ENCODE measurements at places on chromosomes 2 and 18.

DNA sequence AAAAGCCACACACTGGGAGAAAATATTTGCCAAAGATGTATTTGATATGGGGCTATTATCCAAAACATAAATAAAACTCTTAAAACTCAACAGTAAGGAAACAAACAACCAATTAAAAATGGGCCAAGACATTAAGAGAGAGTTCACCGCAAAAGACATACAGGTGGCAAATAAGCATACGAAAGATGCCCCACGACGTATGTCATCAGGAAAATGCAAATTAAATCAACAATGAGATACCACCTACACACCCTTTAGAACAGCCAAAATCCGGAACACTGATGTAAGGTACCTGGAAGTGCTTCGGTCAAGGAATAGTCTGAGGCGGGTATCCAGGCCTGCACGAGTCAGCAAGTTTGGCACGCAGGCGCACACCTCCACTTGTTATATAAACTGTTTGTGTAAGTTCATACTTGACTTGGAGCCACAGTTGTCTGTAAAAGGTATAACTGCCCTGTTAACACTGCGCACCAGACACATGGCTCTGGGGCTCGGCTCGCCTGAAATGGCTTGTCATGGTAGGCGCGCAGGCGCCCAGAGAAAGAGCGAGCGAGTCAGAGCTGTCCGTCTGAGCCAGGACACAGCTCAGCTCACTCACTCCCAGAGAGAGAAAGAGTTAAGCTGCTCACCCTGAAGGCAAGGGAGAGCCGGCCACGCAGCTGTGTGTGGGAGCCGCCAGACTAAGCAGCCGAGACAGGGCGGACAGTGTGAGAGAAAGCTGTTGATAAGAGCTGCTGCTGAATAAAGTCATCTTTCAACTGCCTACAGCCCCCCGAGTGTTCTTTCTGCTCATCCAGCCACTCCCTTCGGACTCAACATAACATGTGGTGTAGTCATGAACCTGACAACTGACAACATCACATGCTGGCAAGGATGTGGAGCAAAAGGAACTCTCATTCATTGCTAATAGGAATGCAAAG, 87.3 kb downstream of the HNRNPLL start:
- DNase-seq, result no peak

- DNase-seq, result no peak
Observed at GRCh38 chr18:59593291-59593717, 103.9 kb downstream of the CCBE1 start.

DNA sequence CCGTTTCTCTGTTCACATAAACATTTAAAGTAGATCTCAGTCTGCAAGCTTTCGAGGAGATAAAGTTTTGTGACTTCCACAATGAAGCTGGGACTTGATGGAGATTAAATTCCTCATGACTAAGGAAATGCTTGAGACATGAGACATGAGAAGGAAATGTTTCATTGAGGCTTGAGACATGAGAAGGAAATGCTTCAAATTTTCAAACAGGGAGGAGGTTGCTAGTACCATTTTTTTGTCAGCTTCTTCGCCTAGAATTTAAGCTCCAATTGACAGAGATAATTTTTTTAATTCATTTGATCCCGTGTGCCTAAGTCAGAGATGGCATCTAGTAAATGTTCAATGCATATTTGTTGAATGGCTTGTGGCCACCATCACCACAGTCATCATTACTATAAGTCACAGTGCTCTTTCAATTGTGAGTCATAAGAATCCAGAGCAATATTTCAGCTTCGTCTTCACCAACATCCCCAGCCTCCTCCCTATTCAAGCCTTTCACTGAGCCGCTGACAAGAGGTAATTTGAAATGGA, 543 bp upstream of the MARCHF4 start:
- DNase-seq, result no peak

- no peak for DNase-seq
Observed at GRCh38 chr2:144213797-144214196, 306.1 kb downstream of the ZEB2 start.

DNA sequence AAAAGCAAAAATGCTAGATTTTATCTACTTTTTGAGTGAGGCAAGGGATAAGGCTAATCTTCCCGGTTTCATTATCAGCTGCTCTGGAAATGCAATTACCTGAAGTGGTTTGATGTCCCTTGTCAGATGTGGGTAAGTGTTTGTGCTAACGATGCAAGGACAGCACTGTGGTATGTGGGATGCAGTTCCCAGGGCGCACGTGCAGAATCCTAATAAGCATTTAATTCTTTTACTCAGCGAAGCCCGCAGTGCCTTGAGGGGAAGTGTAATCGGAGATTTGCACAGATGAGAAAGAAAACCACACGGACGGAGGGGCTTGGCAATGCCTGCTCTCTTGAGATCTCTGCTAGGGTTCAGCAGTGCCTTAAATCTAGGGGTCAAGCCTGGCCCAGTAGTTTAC, 108.5 kb upstream of the LYPD6 start:
- peak; percentile 2 for DNase-seq

GRCh38 chr2:10876963-10877362, 34.8 kb upstream of the KCNF1 start:
- DNase-seq, result no peak

DNA sequence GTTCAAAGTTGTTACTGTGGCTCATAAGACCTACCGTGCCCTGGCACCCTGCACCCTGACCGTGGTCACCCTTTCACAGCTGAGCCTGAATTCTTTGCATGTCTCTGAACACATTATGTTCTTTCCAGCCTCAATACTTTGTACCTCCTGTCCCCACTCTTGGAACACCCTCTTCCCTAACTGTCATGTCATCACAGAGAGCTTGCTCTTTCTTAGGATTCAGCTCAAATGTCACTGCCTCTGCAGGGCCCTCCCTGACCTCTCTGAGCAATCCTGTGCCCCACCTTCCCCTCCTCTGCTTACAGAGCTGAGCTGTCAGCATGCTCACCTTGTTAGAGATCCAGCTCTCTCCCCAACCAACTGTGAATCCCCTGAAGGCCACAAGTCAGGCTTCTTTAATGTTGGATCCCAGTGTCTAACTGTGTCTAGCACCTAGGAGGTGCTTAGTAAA, 15.0 kb downstream of the PRKAG3 start:
- no peak for DNase-seq

DNA sequence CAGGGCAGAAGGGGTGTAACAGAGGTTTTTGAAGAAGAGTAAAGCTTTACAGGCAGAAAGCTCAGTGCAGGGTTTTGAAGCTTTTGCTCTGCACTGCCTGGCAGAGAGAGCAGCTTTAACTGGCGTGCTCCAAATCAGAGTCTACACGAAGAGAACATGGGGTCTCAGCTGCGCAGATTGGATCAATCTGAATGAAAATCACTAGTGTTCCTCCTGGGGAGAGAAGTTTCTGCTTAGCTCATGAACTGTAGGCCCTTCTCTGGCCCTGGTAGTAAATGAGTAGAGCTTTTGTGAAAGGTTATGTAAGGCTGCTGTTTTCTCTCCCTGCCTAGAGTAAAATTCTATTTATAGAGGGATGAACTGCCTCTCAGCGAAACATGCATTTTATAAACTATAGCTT, 13.6 kb downstream of the DCC start:
- no peak for DNase-seq
